ENCODE measurements at places on chromosomes 13 and 19.

DNA sequence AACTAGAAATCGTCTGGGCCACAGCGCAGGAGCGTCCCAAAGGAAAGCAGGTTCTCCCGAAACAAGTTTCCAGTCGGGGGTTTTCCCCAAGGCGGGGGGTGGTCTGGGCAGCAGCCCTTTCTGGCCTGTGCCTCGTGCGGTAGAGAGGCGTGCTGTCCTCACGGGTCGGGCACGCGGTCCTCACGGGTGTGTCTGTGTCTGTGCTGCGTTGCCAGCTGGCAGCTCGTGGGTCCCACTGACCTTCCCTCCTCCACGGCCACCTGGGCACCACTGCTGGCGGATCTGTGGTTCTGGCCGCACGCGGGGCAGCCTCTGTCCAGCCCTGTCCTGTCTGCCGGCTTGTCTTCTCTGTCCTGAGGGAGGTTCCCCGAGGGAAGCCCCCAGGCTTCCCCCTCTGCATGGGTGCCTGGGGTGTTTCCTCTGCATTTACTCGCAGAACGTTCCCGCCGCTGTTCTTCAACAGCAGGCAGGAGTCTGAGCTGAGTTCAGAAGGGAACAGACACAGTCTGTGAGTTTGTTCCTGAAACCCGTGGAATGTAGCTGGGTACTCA, 98.2 kb upstream of the MCF2L start:
- no peak for DNase-seq

- DNase-seq = no peak
Observed at GRCh38 chr13:80740071-80740470, 399.1 kb upstream of the SPRY2 start.

DNA sequence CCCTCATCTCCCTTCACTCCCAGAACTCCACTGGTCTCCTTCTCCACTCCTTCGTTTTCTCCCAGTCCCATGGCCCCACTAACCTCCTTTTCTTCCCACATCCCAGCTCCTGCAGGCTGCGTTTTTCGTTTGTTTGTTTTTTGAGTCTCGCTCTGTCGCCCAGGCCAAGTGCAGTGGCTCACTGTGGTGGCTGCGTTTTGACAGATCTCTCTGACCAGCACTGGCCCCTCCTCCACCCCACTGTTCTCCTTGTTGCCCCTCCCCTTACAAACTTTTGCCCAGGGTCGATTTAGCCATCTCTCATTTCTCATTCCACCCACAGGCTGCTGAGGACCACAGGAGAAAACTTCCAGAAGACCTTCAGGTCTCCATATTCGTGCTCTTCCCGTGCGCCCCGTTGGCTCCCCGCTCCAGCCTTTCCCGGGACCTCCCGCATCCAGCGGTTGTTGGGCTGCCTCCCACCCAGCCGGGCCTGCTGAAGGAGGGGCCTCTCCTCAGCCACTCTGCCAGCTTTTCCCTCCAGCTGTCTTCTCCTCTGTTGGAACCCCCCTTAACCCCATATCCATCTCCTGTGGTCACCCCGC, 40.6 kb upstream of the GJB6 start:
- peak; percentile 6 for DNase-seq

GRCh38 chr13:52405767-52406494, at the start of gene THSD1:
TSS of gene THSD1 (minus strand) at chr13:52406172. CDS start at chr13:52402600, 3,572 bp downstream.
- peak; percentile 66 for DNase-seq

- DNase-seq = no peak
Observed at GRCh38 chr19:57057036-57057686, 62.6 kb upstream of the USP29 start.

DNA sequence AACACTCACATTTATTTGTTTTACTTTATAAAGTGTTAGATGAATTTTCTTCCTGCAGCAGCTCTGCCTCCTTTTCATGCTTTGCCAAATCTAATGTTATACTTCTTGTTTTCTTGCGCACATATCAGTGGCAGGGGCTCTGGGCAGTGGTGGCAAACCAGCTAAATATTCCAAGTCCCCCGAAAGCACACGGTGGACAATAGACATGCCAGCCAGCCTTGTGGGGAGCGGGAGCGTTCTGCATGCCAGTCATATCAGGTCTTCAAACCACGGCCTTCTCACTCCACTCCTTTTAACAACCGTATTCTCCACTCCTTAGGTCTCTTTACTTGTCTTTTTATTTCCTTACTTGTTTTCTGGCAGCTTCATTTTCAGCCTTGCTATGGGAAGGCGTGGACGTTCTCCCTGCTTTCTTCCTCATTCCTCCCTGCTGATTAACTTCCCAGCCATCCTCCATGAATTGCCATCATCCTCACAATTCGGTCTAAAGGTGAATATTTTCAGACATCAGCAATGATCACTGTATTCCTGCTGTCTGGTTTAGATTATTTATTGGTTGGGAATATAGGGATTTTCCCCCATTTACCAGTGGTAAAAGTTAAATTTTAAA, 77.1 kb upstream of the WASF3 start:
- no peak for DNase-seq
